Activated T-cell treated with anti-CD3 and anti-CD28 coated beads, Interleukin-2, amount 50 U/mL, for 72 hours (primary cell): ENCODE measurements at places on chromosomes 1 and 21. TPM values are rescaled to one million over a fixed set of nuclear protein-coding genes. Genes with fewer than 3 reads are reported as not detected.

DNA sequence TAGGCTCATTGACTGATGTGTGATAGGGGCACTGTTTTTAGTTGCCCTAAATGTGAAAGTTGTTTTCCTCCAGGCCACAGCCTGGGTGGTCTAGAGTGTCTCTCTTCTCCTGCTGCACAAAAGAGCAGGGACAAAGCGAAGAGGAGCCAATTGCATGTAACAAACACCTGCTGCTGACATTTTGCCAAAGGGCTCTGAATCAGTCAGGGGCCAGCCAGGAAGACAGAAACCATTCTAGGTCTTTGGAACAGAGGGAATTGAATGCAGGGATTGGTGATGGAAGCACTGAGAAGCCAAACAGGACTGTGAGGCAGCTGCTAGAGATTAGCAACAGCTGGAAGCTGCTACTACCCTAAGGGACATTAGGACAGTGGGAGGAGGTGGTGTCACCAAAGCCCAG lies 185.3 kb upstream of the POU3F1 start:
- H3K27me3 ChIP-seq = peaks cover 30% of the 10 kb centered on the region
- no peak overlapping the region for H3K4me3 ChIP-seq

Gene CELA2B
- total RNA-seq = not detected

DNA sequence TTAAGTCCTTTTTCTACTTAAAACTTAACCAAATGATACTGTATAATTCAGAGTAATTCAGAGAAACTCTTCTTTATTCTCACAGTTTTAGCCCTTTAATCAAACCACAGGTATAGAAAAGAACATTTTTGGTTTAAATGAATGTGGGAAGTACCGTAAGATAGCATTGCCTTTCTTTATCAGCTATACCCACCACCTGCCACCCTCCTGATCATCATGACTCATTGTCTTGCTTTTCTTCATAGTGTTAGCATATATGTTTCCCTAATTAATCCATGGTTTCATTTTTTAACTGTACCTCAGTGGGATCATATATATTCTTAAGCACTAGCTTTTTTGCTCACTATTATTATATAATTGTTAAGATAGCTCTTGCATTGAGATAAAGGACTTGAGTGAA lies 27.5 kb upstream of the ANGPTL1 start:
- peaks cover 3% of the 10 kb centered on the region for H3K36me3 ChIP-seq
- H3K27ac ChIP-seq = no peak overlapping the region
- H3K4me3 ChIP-seq = no peak overlapping the region
- DNase-seq = no peak

- no peak for DNase-seq
- no peak overlapping the region for H3K27ac ChIP-seq
- peaks cover 48% of the 10 kb centered on the region for H3K27me3 ChIP-seq
- no peaks in the 10 kb centered on the region for H3K4me1 ChIP-seq
- H3K4me3 ChIP-seq = no peak overlapping the region
Measured at GRCh38 chr1:208225954-208226937, 17.9 kb downstream of the PLXNA2 start.

- H3K4me1 ChIP-seq = no peaks in the 10 kb centered on the region
- no peaks in the 10 kb centered on the region for H3K36me3 ChIP-seq
- no peak for DNase-seq
- no peak overlapping the region for H3K27ac ChIP-seq
- no peak overlapping the region for H3K4me3 ChIP-seq
Measured at GRCh38 chr1:36542024-36542961, 59.6 kb upstream of the CSF3R start.

GRCh38 chr1:5478156-5478695 lies 514.0 kb downstream of the NPHP4 start:
- H3K27ac ChIP-seq = no peak overlapping the region
- H3K27me3 ChIP-seq = no peaks in the 10 kb centered on the region
- DNase-seq = no peak
- H3K36me3 ChIP-seq = no peaks in the 10 kb centered on the region

DNA sequence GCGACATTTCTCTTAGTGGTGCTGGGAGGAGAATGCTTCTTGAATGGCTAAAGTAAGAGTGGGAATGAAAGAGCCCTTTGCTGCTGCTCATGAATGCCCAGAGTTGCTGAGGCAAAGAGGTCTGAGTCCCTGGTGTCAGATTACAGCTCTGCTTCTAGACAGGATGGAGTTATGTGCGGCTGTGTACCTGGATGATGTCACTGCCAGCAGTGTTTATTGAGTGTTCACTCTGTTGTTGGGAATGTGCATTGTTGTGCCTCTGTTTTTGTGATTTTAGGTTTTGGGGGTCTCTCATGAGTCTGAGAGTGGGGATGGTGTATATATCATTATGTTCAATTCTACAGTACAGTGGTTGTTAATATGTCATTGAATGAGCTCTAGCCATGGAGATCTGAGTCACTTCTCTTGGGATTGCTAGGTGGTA lies 2.7 kb downstream of the CDC14A start:
- H3K36me3 ChIP-seq = peaks cover 12% of the 10 kb centered on the region
- peak; percentile 9 for DNase-seq
- H3K4me1 ChIP-seq = peaks cover 65% of the 10 kb centered on the region
- peak overlapping the region; percentile 96 for H3K27ac ChIP-seq
- H3K4me3 ChIP-seq = peak overlapping the region; percentile 99

DNA sequence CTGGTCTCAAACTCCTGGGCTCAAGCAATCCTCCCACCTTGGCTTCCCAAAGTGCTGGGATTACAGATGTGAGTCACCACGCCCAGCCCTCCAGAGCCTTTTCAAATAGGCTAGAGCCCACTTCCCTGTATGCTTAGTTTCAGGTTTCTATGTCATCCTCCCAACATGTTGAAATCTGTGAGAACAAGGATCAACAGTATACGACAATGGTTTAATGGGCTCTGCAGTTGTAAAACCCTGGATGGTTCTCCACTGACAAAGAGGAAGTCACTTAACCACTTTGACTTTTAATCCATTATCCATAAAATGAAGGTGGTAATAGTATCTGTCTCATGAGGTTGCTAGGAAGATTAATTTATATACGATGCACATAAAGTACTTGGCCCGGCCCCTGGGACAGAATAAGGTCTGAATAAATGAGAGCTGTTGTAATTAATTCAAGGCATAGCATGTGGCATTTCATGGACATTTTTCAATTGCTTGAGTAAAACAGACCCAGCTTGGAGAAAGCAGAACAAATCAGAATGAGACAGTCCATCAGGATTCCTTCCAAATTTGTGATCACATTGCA lies 113.9 kb upstream of the ZNF648 start:
- H3K4me1 ChIP-seq = peaks cover 6% of the 10 kb centered on the region
- H3K27ac ChIP-seq = no peak overlapping the region
- no peak overlapping the region for H3K4me3 ChIP-seq
- no peak for DNase-seq
- H3K36me3 ChIP-seq = no peaks in the 10 kb centered on the region

Gene DSTYK
- 9.8 TPM for total RNA-seq

DNA sequence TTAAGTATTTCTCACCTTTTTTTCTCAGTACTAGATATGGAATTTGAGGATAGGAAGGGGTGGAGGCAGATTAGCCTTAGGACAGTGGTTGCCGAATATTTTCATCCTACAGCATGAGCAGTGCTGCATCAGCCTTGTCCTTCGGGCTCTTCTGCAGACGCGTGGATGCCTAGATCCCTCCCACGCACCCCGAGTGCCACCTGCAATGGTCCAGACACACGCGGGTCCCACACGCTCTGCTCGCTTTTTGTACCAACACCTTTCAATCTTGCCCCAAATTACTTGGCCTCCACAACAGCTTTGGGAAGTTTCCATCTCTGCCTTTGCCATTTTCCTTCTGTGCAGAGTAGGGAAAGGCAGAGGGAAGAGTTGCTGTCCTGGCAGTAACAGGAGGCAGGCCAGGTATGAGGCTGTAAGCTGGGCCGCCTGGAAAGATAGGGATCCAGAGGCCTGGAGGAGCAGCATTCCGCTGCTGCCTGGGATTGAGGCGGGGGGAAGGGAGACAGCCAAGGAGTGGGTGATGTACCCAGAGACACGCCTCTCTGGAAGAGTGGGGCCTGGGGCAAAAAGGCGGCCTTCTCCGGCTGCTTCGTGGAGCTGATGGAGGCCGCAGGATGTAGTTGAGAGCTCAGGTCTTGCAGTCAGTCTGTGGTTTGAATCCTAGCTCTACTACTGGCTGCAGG lies 467.7 kb downstream of the KIF26B start:
- no peak overlapping the region for H3K27ac ChIP-seq
- peaks cover 16% of the 10 kb centered on the region for H3K27me3 ChIP-seq
- H3K36me3 ChIP-seq = no peaks in the 10 kb centered on the region
- no peak for DNase-seq

GRCh38 chr1:179002552-179003345 lies 22.9 kb upstream of the FAM20B start:
- peak; percentile 80 for DNase-seq
- H3K27me3 ChIP-seq = no peaks in the 10 kb centered on the region
- peaks cover 6% of the 10 kb centered on the region for H3K4me1 ChIP-seq
- H3K4me3 ChIP-seq = no peak overlapping the region

Gene RNU1-4
- total RNA-seq = 1,100 TPM

- peaks cover 4% of the 10 kb centered on the region for H3K36me3 ChIP-seq
- no peak overlapping the region for H3K27ac ChIP-seq
- peaks cover 12% of the 10 kb centered on the region for H3K4me1 ChIP-seq
- peaks cover 23% of the 10 kb centered on the region for H3K27me3 ChIP-seq
Measured at GRCh38 chr1:185742403-185742802, 8.2 kb downstream of the HMCN1 start.
